ENCODE measurements at places on chromosomes 5 and 9.
A peak's percentile ranks its signal among the peaks of the same experiment; 100 is the strongest.

DNA sequence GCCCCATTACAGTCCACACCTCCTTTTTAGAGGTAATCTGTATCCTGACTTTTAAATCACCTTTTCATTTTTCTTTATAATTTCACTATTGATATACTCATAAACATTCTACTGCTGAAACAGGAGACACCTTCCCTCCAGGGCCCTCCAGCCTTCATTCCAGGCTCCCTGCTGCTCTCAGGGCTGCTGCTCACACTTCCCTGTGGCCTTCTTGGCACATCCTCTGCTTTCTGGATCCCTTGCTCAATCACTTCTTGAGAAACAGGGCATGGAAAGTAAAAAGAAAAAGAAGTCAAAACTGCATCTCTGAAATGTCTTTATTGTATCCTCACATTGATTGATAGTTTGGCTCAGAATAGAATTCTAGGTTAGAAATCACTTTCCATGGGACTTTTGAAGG, 19.3 kb upstream of the WNT8A start:
- DNase-seq, result no peak

DNA sequence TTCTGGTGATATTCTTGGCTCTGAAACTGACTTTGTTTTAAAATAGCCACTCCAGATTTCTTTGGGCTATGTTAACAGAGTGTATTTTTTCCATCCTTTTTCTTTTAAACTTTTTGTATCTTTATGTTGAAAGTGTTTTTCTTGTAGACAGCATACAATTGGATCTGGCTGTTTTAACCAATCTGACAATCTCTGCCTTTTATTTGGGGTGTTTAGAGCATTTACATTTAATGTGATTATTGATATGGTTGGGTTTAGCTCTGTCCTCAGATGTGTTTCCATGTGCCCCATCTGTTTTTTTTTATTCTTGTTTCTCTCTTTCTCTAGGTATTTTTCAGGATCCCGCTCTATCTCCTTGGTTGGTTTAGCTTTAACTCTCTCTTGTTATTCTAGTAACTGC, 10.7 kb downstream of the SLC6A18 start:
- DNase-seq, result no peak

DNA sequence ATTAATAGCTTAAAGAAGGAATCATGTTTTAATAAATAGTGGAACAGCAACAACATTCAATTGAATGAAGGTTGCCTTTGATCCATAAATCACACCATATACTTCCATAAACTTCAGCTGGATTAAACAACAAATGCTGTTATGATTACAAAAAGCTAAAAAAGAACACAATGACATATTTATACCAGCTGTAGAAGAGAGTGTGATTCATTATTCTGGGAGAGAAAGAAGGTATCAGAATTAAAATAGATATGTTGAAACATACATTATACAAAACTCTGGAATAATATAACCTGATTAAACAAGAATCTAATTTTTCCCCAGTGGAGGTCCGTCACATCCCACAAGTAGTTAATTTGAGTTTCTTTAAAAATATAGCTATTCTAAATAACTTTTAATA, 7.5 kb upstream of the RECK start:
- DNase-seq, result no peak

DNA sequence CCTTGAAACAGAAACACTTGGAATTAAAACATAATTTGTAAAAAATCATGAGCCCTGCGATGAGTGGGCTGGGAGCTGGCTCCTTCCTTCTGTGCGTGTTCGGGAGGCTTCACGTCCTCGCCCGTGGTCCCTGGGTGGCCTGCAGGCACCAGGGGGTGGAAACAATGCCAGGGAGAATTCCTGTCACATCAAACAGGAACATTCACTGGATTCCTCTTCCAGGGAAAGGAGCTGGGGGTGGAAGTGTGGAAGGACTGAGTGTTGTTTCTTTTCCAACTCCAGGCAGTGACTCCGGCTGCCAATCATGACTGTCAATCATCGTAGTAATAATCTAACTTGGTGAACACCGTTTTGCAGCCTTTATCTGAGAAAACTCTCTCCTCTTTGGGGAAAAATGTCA, 10.3 kb downstream of the TOR1A start:
- DNase-seq, result no peak

DNA sequence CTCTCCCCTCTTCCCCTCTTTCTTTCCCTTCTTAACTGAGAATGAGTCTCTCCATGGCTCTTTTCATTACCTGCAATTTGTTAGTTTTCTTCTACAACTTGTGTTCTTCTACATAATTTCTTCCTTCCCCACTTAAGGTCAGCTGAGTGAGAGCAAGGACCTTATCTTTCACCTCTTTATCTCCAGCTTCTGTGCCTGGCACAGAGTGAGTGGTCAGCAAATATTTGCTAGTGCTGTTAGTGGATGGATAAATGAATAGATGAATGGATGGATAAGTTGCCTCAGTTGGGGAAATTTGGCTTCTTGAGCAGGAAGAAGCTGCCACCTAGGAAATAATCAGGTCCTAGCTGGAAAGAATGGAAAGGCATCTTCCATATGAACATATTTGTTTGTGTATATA, 44.6 kb upstream of the PPARGC1B start:
- DNase-seq, result no peak

GRCh38 chr5:181042722-181043121, 2.7 kb downstream of the BTNL9 start:
- DNase-seq, result no peak

DNA sequence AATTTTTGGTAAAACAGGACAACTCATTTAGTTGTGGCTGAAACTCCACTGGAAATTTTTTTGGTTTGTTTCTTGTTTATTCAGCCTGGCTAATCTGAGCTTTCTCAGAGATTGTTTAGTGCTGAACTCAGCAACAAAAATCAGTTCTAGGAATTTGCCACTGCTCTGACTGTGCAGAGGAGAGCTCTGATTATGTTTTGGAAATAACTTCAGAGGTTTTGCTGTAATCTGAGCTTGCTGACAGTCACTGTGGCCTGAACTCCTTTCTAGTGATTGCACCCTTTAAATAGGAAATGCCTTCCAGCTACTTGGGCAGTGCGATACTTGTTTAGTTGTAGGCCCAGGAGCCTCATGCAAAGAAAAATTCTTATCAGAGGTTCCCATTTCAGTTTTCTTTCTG, 60.2 kb downstream of the OSTF1 start:
- DNase-seq, result no peak

DNA sequence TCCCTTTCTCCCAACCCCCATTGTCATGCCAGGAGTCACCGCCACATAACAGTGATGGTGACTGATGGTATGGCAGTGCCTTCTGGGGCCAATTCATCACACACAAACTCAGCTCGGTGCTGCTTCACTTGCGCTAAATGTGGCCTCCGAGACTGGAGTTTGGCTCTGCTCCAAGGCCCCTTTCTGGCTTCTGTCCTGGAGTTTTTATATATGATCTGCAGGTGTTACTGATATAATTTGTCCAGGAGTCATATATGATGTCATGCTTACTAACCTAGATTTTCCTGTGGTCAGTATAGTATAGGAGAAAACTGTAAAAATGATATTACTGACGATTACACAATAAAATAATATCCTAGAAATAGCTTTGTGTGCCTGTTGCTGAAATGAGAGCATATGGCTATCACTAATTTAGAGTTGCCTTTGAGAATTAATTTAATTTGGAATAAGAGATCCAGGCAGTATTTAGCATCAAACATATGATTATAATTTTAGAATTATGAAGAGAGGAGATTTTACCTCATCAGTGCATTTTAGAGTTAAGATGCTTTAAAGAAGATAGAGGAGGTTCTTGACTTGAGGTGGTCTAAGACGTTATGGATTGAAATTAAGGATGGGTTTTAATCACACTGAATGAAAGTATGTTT, 334.1 kb upstream of the CD180 start:
- DNase-seq, result peak; percentile 66

DNA sequence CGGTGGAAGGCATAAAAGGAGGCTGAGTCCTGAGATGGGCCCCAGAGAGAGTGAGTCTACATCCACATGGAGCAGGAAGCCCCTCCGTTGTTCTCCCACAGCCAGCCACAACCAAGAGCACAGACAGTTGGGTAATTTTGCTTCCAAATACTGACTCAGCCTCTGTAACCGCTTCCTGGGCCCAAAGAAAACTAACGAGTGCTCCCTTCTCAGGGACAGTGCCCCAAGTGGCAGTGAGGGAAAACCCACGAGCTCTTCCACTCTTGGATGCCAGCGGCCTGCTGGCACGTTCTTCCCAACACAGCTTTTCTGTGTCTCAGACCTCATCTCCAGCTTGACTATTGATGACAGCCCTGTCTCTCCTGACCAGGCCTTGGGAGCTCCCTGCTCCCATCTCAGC, 207.6 kb downstream of the FSTL4 start:
- DNase-seq, result no peak

GRCh38 chr5:79263290-79263689, 27.4 kb downstream of the JMY start:
- DNase-seq, result no peak

- no peak for DNase-seq
These were observed 29.6 kb downstream of the SPRY4 start for GRCh38 chr5:142295084-142295758.

GRCh38 chr9:110659891-110660541, 8.6 kb upstream of the MUSK start:
- no peak for DNase-seq

DNA sequence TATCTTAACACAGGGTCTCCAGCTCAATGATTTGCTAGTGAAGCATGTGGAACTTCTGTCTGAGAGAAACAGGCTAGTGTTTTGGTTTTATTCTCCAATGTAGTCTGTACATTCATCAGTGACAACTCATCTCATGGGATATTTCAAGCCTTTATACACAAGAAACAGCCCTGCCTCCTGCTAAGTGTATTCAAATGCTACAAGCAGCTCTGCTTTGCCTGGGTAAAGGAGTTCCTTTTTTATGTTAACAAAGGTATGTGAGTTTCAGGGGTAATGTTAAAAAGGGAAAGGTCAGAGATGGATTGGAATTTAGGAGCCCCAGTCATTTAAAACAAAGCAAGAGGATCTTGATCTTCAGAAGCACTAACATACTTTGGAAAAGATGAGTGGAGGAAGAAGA, 498.7 kb downstream of the ISL1 start:
- DNase-seq, result no peak

DNA sequence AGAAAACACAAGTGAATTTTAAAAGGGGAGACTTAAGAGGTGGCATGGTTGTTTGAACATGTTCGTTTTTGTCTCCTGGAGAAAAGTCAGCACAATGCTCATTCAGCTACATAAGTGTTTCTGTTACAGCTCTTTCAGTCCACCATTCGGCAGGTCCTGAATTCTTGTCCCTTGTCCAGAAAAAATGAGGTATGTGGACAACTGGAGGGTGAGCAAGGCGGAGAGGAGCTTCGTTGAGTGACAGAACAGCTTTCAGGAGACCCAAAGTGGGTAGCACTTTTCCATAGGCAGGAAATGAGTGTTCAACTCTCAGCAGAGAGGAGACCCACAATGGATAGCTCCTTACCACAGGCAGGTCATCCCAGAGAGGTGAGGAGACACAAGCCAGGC, 4.9 kb downstream of the PDCD1LG2 start:
- DNase-seq, result no peak

DNA sequence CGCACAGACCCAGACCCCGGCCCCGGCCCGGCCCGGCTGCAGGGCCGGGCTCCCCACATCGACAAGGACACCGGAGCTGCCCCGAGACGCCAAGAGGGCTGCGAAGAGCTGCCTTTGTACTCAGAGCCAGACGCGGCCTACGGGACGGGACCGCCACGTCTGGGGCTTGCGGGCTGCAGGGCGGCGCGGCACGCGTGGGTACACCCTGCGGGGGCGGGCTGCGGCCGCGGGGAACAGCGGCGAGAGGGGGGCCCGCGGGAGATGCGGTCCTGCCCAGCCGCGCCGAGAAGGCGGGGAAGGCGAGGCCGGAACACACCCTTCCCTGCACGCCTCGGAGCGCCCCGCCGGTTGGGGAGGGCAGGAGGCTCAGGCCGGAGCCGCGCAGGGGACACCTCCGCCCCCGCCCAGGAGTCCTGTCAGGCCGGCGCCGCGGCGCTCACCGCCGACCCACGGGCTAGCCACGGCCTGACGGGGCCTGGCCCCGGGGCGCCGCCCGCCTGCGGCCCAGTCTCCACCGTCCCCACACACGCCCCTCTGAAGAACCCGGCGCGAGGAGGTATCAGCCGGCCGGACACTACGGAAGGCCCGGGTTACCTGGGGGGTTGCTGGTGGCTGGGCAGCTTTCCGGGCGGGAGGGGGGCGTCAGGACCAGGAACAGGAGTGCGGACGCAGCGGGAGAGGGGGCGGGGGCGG, 478 bp downstream of the RAB14 start:
- DNase-seq, result no peak

- no peak for DNase-seq
These were observed 124.8 kb downstream of the STK32A start for GRCh38 chr5:147359581-147359980.

DNA sequence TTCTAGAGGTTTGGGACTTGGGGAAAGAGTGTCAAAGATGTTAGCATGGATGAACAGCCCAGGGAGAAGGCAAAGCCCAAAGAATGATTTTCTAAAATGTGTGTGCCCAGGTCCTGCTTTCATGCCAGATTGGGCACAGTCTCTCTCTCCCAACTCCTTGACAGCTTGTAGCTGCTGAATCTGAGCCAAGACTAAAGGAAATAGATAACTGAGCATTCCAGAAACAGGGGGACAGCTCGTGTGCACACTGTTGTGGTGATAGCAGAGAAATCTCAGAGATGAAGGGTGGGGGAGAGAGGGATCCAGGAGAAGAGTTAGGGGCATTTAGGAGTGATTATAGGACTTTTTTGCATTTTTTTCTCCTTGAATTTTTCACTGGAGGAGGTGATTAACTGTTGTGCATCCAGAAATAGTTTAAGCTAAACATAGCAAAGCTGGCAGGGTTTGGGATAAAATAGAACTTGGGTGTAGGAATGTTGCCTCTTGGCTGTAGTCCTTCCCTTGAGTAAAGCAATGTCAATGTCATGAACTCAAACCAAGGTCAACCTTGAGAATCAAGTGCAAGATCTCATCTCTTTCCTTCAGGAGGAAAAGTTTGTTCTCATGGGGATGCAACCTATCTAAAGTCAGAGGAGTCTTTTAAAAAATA, 245.9 kb downstream of the SH3GL2 start:
- peak; percentile 83 for DNase-seq

DNA sequence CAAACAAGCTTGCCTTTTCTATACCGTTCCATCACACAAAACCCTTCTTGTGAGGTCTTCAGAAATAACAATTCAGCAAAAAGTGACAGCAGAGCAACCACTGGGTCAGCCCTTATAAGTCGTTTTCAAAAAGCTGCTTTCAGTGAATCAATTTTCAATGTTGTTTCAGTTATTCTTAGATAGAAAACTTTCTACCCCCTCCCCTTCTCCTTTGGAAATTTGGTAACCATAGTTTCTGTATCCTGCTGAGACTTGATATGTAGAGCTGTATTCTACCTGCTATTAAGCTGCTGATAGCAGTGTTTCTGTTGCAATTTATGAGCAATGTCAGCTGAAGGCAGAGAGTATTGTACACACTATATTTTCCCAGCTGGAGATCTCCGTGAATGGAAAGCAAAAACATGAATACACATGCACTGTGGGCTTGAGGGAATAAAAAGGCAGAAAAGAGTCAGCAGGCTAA, 75.7 kb downstream of the ZNF608 start:
- no peak for DNase-seq
